ENCODE measurements at places on chromosomes 4 and X.

GRCh38 chr4:77488882-77489281, 116.7 kb upstream of the CXCL13 start:
- DNase-seq: no peak

- no peak for DNase-seq
Measured at GRCh38 chr4:87103691-87104187, 116.7 kb downstream of the KLHL8 start.

GRCh38 chrX:118197730-118198129, 81.1 kb upstream of the KLHL13 start:
- DNase-seq: no peak

- DNase-seq: no peak
Measured at GRCh38 chr4:153781717-153782416, 7.0 kb downstream of the SFRP2 start.

- DNase-seq: no peak
Measured at GRCh38 chr4:160537681-160538080, 1434.8 kb downstream of the RAPGEF2 start.

- DNase-seq: no peak
Measured at GRCh38 chrX:40170830-40171512, 73.2 kb upstream of the BCOR start.

- DNase-seq: no peak
Measured at GRCh38 chr4:107747748-107748486, 27.9 kb upstream of the PAPSS1 start.

DNA sequence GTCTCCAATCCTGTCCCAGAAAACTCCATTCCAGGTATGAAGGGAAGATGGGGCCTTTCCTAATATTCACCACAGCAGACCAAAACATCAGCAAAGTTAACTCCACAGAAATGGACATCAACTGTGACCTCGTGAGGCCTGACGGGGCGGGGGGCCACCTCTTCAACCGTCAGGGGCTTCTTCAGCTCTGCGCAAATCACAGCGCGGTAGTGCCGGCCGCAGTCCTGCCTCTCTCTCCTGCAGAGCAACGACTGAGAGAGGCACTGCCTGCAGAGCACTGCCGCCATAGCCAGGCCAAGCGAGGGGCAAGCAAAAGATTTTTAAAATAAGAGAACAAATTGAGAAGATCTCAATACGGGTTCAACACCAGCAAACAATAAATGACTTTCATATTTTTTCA, 226.2 kb downstream of the STPG2 start:
- DNase-seq: no peak

DNA sequence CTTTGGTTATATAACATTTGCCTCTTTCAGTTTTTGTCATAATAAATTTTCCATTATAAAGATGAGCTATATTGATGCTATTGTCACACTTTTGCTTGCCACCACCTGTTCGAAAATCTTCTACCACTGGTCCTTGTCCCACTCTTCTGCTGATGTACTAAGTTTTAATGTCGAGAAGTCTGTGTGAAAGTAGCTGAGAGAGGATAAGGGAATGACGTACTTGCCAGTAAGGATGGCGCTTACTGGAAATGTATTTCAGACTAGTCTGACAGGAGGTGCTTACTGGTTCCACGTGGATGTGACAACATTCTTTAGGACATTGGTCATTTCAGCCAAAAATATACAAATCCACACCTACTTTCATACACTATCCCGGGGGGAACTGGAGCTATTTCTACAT, 132.7 kb upstream of the NR3C2 start:
- DNase-seq: no peak

DNA sequence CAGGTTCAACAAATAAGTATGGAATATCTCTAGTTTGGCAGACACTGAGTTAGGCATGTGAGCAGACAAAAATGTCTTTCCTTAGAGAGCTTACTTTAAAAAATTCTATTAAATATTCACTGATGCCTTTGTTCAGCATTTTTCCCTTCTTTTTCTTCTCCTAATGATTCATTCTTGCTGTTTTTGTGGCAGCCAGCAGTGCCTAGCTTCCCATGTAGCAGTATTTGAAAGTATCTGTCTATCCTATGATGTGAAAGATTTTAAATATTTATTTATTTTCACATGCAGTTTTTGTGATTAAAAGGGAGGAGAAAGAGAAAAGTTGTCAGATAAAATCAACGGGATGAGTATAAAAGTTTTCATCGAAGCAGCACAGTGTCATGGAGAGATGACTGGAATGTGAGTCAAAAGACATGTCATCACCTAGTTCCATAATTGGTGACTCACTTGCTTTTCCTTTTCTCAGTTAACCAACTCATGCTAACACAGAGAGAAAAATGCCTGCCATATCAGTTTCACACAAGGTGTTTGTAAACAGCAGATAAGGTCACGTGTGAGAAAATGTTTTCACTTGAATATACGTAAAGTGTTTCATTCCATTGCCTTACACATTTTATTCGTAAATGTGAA, 69.8 kb downstream of the BMPR1B start:
- DNase-seq: no peak

- no peak for DNase-seq
Measured at GRCh38 chr4:13413729-13414437, 70.3 kb downstream of the RAB28 start.

GRCh38 chr4:62670514-62670913, 1470.4 kb downstream of the ADGRL3 start:
- DNase-seq: no peak

- no peak for DNase-seq
Measured at GRCh38 chr4:152655272-152656129, 24.3 kb downstream of the TMEM154 start.

DNA sequence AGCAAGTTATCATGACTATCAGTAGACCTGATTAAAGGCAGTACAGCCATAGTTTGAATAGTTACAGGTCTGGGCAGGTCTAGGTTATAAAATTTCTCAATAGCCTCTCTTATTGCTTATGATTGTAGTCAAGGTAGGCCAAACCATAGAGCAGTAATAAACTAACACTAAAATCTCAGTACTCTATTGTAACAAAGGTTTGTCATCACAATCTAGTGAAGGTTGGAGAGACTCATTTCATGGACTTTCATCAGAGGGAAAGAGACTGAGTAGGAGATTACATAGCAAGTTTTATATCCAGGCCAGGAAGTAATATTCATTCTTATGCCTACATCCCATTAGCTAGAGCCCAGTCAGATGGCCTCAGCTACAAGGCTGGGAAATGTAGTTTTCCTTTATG, 141.0 kb downstream of the ASB9 start:
- DNase-seq: no peak

- DNase-seq: no peak
Measured at GRCh38 chr4:55030589-55030988, 94.8 kb downstream of the KDR start.

GRCh38 chr4:121801715-121802075, 572 bp downstream of the EXOSC9 start:
- no peak for DNase-seq

GRCh38 chrX:42443267-42443666, 334.7 kb downstream of the PPP1R2C start:
- no peak for DNase-seq

- DNase-seq: no peak
Measured at GRCh38 chr4:72531322-72531721, 37.7 kb downstream of the ADAMTS3 start.

GRCh38 chr4:151688003-151688784, 72.6 kb downstream of the GATB start:
- no peak for DNase-seq

DNA sequence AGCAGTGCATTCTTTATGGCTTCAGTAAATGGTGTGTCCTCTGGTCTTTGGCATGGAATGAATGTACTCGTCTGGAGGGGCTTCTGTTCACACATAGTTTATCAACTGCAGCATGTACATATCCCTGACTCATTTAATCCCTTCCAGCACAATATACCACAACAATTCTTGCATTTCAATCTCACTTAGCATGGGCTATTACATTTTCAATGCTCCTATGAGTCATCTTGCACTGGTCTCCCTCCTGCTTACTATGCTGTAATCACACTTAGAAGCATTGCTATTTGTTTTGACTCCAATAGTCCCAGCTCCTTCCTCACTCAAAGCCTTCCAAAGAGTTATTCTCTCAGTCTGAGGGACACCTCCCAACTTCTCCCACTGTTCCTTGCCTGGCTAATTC, 180.9 kb upstream of the NUDT10 start:
- DNase-seq: no peak

GRCh38 chrX:40684092-40684491, 36.7 kb upstream of the CXorf38 start:
- no peak for DNase-seq

DNA sequence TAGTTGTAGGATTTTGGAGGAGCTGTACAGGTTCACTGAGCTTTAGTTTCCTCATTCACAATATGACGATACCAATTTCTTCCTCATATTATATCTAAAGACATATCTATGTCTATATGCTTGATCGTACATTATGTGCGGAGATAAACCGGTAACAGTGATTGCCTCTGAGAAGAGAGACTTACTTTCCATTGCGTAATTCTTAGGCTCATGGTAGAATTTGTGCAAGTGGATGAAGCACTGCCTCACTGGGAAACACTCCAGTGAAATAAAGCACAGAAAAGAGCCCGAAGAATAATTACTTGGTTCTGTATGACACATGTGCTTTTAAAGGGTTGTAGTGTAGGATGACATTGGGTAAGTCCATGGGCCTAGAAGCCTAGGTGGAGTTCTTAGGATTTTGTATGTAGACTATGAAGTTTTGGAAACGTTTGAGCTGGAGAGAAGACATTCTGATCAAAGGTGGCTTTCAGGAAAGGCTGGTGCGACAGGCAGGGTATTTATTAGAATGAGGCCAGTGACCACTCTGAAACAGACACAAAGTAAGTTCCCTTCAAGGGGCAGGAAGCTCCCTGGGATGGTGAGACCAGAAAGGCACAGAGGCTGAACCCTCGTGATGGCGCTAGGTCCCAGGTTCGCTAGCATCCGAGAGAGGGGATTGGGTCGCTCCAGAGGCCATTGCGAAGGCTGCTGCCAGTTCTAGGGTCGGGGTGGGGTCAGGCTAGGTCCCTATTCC, 649 bp upstream of the VBP1 start:
- no peak for DNase-seq

GRCh38 chr4:44121210-44121609, 327.4 kb downstream of the KCTD8 start:
- DNase-seq: no peak

DNA sequence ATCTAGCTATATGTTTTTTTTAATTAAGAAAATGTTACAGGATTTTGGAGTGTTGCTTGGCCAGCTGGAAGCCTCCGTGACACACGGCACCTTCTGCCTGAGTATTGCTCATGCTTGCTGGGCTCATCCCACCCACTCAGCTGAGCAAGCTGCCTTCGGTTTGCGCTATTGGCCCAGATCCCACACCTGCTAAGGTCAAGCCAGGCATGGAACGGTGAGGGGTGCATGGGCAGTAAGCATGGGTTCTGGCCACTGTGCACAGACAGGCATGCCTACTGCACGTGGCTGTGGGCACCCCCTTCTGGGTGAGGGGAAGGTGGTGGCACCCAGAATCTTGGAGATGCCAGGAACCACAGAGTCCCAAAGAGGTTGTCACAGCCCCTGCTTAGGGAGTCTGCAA, 1178.4 kb upstream of the PCDH7 start:
- DNase-seq: no peak

GRCh38 chrX:133681421-133681820, 266.1 kb upstream of the GPC4 start:
- DNase-seq: no peak

DNA sequence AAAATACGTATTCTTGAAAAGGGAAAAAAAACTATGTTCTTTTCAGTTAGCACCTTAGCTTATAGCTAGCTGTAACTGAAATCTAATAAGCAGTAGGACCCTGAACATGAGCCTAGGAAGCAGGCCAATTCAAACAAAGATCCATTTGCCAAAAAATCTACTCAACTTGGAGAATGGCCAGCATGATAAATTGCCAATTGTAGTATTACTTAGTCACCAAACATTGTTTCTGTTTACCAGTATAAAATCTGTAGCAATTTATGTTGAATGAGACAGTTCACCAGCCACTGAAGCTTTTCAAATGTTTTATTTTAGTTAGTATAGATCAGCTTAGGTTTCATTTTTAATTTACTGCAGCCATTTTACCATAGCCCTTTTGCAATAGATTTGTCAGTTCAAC, 323.6 kb upstream of the DIPK2B start:
- DNase-seq: no peak

DNA sequence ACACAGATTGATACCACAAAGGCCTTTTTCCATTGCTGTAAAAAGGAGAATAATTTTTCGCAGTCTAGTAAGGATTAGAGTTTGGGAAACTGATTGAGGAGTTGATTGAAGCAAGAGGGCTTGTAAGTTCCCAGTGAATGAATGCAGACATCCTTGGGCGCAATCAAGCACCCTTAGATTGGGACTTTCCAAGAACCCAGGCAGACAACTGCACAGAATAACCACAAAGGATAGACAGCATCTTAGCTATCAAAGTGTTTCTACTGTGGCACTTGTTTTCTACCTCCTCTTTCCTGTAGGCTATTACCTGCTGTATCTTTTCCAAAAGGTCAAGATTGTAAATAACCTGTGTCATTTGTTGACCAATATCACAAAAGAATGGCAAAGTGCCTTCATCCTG, 2.6 kb downstream of the COX18 start:
- DNase-seq: no peak

Measured in stimulated activated CD4-positive, alpha-beta T cell treated with anti-CD3 and anti-CD28 coated beads, Interleukin-15, amount 100 ng/mL, for 1 hour (primary cell).